Glutamatergic neuron (in vitro differentiated cells): ENCODE measurements at places on chromosomes 5 and 9. TPM values are rescaled to one million over a fixed set of nuclear protein-coding genes. Genes with fewer than 3 reads are reported as not detected.

DNA sequence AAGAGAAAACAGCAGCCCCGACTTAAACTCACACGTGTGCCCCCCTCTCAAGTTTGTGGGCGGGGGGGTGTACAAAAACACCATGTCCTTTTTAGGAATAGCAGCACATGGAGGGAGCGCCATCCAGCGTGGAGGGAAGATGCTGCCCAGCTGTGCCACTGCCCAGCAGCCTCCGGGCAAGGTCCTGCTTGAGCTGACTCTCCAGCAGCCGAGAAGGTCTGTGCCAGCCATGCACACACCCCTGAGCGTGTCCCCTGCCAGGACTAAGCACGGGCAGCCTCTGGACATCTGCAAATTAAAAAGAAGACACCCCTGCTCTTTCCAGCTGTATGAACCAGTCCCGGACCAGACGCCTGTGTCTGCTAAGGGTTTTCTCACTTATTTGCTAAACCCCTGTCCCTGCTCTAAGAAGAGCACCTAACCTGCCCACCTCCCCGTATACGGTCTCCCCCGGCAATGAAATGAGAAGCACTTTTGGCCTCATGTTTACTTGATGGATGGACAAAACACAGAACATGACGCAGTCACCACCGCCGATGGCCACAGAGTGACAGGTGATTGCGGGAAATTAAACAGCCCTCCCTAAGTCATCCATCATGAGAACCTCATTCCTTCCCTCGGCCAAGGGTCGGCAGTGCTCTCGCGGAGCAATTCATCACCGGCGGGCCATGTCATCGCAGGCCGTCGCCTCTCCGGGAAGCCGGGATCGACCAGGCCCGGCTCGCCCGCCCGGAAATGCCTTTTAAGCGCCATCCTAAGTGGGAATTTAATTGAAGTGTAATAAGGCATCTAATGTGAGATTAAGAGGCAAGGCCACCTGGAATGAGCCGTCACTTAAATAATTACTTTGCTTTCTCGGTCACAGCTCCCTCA is 96.9 kb downstream of the OLFM1 start:
- no peak overlapping the region for H3K4me3 ChIP-seq
- H3K36me3 ChIP-seq: no peaks in the 10 kb centered on the region
- no peak for DNase-seq
- peaks cover 1% of the 10 kb centered on the region for H3K27me3 ChIP-seq

Gene TRAPPC13
- 22.4 TPM for total RNA-seq

- peaks cover 10% of the 10 kb centered on the region for H3K27me3 ChIP-seq
- H3K4me1 ChIP-seq: peaks cover 9% of the 10 kb centered on the region
- peaks cover 10% of the 10 kb centered on the region for H3K36me3 ChIP-seq
Measured at GRCh38 chr9:89418474-89418845, 79.5 kb downstream of the SEMA4D start.

DNA sequence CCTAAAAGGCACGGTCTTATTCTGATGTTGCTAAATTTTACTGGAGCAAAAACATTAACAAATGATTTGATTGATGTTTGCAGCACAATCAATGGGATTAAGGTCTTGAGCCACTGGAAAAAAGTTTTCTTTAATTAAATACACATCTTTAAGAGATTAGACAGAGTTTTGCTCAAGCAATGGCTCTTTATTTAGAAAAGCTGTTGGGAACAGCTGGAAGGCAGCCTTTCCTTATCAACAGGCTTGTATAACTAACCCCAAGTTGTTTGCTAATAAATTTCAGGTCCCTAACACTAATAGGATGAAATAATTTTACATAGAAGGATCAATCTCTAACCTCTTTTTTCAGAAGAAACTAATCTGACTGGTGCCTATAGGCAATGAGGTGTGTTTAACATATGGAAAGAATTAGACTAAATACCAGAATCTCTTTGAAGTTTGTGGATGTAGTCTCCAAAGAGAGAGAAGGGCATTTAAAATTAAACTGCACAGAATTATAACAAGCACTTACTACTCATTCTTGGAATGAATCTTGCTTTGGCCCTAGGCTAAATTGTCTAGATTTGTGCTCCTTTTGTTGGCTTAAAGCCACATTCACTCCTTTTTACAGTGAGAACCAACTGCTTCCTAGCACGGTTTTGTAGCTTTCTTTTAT is 67.3 kb upstream of the TNFAIP8 start:
- peaks cover 12% of the 10 kb centered on the region for H3K4me1 ChIP-seq
- no peak for DNase-seq
- H3K27me3 ChIP-seq: no peaks in the 10 kb centered on the region
- no peaks in the 10 kb centered on the region for H3K36me3 ChIP-seq

GRCh38 chr9:93620881-93621820 is 44.8 kb downstream of the PHF2 start:
- H3K4me1 ChIP-seq: no peaks in the 10 kb centered on the region
- peaks cover under 1% of the 10 kb centered on the region for H3K36me3 ChIP-seq
- no peak for DNase-seq
- no peak overlapping the region for H3K4me3 ChIP-seq
- no peak overlapping the region for H3K27ac ChIP-seq
- H3K27me3 ChIP-seq: peaks cover 7% of the 10 kb centered on the region
